Neural crest cell (in vitro differentiated cells): ENCODE measurements at places on chromosomes 6 and 20. TPM values are rescaled to one million over a fixed set of nuclear protein-coding genes. Genes with fewer than 3 reads are reported as not detected.

GRCh38 chr20:46376196-46376785 lies 30.1 kb downstream of the ELMO2 start:
- DNase-seq, result no peak

- DNase-seq, result no peak
Measured at GRCh38 chr6:112286010-112286409, 31.6 kb upstream of the LAMA4 start.

DNA sequence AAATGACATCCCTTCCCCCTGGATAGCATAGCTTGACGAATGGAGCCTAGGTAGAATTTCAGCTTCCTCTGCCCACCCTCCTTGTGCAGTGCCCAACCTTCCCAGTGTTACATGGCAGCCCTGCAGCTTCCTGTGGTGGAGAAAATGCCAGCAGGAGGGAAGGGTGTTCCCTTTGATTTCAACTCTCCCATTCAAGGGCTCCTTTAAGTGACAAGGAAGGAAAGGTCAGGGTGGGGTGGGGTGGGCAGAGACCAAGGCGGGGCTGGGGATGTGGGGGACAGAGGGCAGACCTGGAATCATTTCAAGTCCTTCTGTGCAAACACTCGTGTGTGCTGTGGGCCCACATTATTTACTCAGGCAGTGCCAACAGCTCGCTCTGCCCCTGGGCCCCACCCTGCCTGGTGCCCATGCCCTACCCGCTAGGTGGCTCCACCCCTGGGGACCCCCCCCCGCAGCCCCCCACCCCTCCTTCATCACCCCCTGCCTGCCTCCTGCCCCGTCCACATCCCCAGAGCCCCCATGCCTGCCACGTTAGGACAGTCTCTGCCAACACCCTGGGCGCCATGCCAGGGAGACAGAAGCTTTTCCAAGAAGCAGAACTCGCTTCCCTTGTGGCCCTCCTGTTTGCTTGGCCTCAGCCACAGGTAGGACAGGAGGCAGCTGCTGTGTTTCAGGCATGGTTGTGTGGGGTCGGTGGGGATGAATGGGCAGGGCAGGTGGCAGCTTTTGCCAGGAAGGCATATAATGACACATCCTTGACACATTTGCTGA lies 9.4 kb downstream of the SPDEF start:
- DNase-seq, result no peak

DNA sequence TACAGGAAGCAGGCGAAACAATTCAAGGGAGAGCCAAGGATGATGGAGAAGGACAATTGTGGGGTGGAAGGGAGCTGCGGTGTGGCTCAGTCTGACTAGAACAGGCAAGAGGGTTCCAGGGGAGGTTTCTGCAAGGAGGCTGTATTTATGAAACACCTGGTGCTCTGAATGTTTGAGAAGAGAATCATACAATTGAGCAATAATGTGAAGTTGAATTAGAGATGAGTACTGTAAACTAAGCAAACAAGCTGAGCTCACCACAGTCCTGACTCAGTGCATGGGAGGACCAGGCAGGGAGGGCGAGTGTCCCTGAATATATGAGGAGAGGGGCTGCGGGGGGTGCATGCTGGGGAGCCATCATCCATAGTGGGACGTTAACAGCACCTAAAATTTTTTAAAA lies 279.7 kb downstream of the KIF16B start:
- DNase-seq, result no peak

DNA sequence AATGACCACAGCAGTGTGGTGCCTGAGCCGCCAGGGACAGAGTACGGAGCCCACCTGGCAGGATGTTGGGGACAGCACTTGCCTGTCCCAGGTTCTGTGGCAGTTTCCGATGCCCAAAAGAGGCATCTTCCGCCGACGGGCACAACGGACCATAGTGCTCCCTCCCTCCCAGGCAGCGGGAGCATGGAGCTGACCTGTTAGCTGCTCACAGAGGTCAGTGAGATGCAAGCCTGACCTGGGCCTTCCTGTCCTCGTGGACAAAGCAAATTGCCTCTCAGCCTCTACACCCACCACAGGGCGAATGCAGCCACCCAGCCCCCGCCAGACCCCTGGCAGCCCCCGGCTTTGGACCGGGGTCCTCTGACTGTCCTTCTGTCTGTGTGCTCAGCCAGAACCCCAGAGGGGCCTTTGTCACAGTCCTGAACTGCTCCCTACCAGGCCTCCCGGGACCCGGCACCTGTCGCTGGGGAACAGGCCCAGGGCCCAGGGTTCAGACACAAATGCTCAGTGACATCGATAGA lies 16.2 kb upstream of the FRMD1 start:
- DNase-seq, result no peak

- DNase-seq, result no peak
Measured at GRCh38 chr6:17193106-17193775, 87.9 kb upstream of the RBM24 start.

DNA sequence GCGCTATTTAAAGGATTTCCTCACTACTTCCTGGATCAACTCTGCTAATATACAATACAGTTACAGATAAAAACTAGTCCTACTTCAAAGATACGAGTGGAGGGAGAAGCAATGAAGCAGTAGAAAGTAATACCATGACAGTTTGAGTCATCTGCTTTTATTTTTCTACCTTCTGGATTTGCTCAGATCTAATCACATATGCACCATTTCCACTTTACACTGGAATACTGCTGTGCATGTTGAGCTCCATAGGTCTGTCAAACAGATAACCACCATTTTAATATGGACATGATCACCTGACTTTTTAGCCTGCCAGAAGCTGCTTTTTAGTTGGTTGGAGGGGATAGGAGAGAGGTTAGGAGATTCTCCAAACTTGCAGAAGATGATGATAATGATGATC lies 92.5 kb downstream of the MMUT start:
- DNase-seq, result no peak

GRCh38 chr6:157045831-157046454 lies 268.8 kb downstream of the ARID1B start:
- DNase-seq, result no peak

DNA sequence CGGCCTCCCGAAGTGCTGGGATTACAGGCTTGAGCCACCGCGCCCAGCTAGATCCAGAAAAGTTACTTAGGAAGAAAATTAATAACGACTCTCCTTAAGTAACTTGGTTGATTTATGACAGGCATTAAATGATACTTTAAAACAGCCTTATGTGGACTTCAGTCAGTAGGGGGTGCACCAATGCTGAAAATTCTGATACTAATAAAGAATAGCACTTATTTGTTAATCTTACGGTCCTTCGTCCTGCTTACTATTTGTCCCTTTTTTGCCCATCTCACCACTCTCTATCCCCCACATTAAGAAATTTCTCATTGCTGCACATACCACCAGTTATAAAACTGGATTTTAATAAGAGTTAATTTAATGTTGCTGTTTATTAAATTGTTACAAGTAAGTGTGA lies 12.7 kb upstream of the PRELID3B start:
- no peak for DNase-seq

- no peak for DNase-seq
Measured at GRCh38 chr6:4707011-4707410, 69.2 kb upstream of the CDYL start.

GRCh38 chr6:155710704-155711103 lies 255.1 kb upstream of the NOX3 start:
- DNase-seq, result no peak

- peak; percentile 20 for DNase-seq
Measured at GRCh38 chr20:60206259-60206658, 248.0 kb downstream of the CDH26 start.

- DNase-seq, result peak; percentile 7
Measured at GRCh38 chr20:53677447-53678314, 84.0 kb upstream of the ZNF217 start.

DNA sequence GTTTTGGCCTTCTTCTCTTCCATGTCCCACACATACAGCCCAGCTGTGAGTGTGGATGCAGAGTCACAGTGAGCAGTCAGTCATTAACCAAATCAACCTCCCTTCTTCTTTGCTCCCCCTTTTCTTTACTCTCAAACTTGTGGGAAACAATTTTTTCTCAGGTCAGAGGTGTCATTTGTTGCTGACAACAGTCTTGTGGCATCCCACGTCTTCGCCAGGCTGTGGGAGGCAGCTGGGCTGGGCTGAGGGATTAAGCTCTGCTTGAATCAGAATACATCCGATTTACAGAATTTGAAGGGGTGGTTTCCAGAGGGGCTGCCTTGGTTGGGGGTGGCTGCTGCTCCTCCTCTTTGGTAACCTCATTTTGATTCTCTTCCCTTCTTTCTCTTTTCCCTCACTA lies 40.5 kb downstream of the SCGN start:
- no peak for DNase-seq

- no peak for DNase-seq
Measured at GRCh38 chr6:110731196-110731595, 84.1 kb downstream of the CDK19 start.

GRCh38 chr6:13486679-13487121 lies 700 bp downstream of the GFOD1 start:
- DNase-seq, result peak; percentile 27

DNA sequence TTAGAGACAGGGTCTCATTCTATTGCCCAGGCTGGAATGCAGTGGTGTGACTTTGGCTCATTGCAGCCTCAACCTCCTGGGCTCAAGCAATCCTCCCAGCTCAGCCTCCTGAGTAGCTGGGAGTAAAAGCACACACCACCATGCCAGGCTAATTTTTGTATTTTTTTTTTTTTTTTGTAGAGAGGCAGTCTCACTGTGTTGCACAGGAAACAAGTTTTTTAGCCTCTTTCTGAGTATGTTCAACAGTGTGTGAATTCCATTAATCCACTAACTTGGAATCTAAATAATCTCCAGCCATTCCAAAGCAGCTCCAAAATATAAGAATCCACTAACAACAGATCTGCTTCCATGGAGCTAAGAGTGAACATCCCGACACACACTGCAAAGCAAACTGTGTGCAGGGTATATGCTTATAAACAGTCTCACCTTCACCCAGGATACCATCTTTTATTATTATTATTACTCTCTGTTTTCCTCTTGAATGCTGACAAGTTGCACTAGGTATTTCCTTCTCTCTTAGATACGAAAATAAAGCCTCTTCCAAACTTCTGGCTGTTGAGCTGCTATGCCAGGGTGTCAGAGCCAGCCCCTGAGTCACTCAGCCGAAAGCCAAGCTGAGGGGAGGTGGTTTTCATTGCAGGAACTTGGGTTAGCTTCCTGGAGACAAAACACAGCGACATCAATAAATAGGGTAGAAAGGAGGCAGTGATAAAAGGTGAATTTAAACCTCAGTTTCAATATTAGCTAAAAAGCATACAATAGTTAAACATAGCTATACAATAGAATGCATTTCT lies 264.9 kb downstream of the HIVEP2 start:
- DNase-seq, result no peak

- no peak for DNase-seq
Measured at GRCh38 chr6:42251911-42252637, 34.4 kb upstream of the MRPS10 start.

CENPW gene
- 69.2 and 71.0 TPM in 2 replicates for total RNA-seq

PTK7 gene
- 101 and 106 TPM in 2 replicates for total RNA-seq

LIME1 gene
- 16.5 and 17.6 TPM in 2 replicates for total RNA-seq

MAN1A1 gene
- total RNA-seq, result 3.0 and 3.3 TPM in 2 replicates

HTR1B gene
- total RNA-seq, result 0.16 and 0.18 TPM in 2 replicates

BPIFA3 gene
- total RNA-seq, result not detected in 2 replicates

BPHL gene
- total RNA-seq, result 45.7 and 47.4 TPM in 2 replicates

PPIL6 gene
- total RNA-seq, result 2.2 and 3.3 TPM in 2 replicates
